ENCODE measurements at places on chromosomes 5 and 9.

DNA sequence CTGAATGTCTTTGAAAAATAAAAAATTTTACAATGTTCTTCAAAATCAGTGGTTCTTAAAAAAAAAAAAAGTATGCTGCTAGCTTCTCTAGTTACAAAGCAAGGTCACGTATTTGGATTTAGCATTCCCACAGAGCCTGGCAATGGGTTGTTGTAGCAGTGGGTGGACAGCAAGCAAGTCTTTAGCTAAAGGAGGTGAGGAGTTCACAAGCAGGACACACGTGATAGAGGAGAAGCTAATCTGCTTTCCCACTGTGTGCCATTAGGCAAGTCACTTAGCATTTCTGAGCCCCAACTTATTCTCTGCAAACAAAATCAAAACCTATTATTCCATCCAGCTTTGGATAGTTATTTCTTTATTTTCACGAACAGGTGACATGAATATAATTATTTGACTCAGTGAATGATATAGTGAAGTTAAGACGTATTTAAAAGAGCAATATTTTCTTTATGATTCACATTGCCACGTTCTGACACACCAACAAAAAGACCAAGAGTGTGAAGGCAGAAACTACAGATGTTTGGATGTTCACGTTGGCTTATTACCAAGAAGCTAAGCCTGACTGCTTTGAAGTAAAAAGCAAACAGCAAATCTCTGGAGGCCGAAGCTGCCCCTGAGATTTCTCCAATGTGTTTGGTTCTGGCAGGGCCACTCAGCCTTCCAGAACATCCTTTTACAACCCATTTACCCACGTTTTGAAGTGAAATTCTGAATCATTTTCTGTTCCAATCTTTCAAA, 612.1 kb upstream of the CDH6 start:
- DNase-seq = no peak

GRCh38 chr5:66979738-66980137, 216.9 kb downstream of the CD180 start:
- DNase-seq = no peak

- no peak for DNase-seq
These were observed 41.0 kb upstream of the DMRT3 start for GRCh38 chr9:935348-935965.

DNA sequence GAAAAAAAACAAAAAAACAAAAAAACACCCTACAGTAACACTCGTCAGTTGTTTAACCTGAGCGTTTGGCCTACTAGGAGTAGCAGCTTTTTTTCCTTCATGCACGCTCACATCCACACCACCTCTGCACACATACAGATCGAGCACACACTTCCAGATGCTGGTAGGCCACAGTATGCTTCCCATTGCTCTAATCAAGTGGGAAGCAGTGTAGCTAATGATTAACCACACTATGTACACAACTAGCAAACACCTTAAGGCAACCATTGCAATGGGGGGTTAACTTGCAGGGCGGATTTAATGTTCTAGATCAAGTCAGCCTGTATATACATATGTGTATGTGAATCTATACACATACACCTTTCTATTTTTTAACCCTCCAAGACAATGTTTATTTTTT, 65.5 kb upstream of the GLRX start:
- DNase-seq = no peak

GRCh38 chr9:88018101-88018500, 43.8 kb upstream of the CDK20 start:
- no peak for DNase-seq

- no peak for DNase-seq
These were observed 13.5 kb upstream of the WDR38 start for GRCh38 chr9:124839612-124840299.

- DNase-seq = no peak
These were observed 438.4 kb downstream of the ISL1 start for GRCh38 chr5:51821697-51822096.

- DNase-seq = peak; percentile 17
These were observed 553 bp downstream of the MAP3K1 start for GRCh38 chr5:56815658-56816545.

Measured in effector CD4-positive, alpha-beta T cell (primary cell).